ENCODE measurements at places on chromosomes 3 and 15. TPM values are rescaled to one million over a fixed set of nuclear protein-coding genes. Genes with fewer than 3 reads are reported as not detected.

SPESP1 gene
- total RNA-seq, result 4.8 TPM

UBAP1L gene
- total RNA-seq, result 1.1 TPM

FILIP1L gene
- 112 TPM for total RNA-seq

CA12 gene
- 1.3 TPM for total RNA-seq

ITIH3 gene
- 0.19 TPM for total RNA-seq

RARRES1 gene
- total RNA-seq, result 291 TPM

CACNA1D gene
- 2.7 TPM for total RNA-seq

MASP1 gene
- 26.2 TPM for total RNA-seq

GRCh38 chr3:42640771-42641370 is 12.6 kb upstream of the ZBTB47 start:
- DNase-seq, result no peak

- no peak for DNase-seq
Observed at GRCh38 chr3:79187426-79187825, 580.4 kb downstream of the ROBO1 start.

- no peak for DNase-seq
Observed at GRCh38 chr3:45528429-45528828, 66.1 kb upstream of the LIMD1 start.

- DNase-seq, result no peak
Observed at GRCh38 chr15:64843991-64844390, 2.3 kb downstream of the PLEKHO2 start.

DNA sequence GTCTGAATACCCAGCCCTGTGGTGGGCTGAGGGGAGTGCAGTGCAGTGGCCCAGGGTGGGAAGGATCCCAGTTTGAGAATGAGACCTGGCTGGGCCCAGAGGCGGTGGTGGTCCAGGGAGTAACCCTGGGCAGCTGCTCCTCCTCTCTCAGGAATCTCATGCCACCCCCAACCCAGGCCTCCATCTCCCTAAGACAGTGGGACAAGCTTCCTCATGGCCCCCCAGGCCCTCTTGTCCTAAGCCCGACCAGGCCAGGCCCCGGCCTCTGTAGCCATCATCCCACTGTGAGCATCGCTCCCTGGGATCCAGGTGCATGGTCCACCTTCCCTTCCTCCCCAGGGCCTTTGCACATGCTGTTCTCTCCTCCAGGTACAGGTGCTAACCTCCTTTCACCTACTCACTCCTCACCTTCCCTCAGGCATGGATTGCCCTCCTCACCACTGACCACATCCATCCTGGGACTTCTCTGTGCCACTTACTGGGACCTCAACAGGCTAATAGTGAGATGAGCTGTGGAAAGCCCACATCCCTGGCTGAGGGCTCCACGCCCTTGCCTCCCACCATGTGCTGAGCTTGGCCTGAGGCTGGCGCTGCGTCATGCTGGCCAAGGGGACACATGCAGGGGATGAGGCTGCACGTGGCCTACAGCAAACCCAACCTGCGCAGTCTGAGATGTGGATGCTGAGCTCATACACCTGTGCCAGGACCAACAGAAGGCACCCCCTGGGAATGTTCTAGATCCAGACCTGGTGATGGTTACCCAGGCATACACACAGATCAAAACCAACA is 9.9 kb downstream of the CHDH start:
- DNase-seq, result no peak

GRCh38 chr3:190053919-190054672 is 66.6 kb downstream of the P3H2 start:
- DNase-seq, result no peak

- peak; percentile 28 for DNase-seq
Observed at GRCh38 chr3:147380387-147380951, 25.9 kb downstream of the ZIC4 start.

- no peak for DNase-seq
Observed at GRCh38 chr15:73935547-73935946, 9.3 kb downstream of the LOXL1 start.

DNA sequence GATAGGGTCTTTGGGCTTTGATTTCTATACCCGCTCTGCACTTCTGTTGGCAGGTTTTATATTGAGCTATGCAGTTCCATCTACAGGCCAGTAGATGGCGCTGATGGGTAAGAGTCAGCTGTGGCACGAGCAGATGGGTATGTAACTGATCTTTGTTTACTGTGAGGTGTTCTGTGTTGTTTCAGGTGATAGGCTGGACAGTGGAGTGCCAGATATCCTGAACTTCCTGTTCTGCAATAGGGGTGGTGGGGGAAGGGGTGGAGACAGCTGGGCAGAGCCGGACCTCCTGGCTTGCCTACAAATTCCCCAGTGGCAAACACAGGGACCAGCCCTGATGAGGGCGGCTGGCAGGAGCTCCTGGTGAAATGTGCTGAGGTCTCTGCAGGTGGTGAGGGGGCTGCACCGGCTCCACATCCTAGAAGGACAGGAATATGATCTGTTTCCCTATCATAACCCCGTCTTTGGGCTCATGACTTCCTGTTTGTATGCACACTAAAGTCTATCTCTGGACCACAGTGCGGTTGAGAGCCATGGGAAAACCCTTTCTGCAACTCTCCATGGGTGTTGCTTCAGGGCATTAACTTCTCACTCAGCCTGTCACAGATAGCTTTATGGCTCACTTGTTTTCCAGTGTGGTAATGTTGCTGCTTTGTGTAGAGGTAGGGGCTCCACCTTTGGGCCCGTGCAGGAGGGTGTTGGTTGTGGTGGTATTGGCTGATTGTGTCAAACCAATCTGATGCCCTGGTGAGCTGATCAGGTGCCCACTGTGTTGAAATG is 13.4 kb upstream of the FAM98B start:
- no peak for DNase-seq

DNA sequence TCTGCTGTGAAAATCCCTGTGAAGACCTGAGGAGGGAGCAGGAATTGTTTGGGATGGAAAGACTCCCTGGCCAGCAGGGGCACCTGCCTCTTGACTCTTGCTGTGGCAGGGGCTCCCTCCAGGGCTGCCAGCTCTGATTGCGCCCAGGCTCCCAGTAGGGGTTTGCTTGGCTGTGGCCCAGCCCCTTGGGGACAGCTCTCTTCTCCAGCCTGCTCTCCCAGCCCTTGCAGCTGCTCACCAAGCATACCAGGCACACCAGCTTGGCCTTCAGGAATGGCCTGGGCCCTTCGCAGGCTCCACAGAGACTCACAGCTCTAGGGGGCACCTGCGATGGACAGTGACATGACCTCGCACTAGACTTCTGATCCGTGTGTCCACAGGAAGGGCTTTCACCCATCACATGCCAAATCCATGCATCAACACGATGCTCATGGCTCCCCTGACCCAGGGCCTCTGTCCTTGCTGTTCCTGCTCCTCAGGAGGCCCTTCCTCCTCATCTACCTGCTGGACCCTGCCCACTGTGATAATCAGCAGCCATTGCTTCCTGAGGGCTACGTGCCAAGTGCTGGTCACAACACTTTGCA is 61.8 kb downstream of the SCN5A start:
- peak; percentile 32 for DNase-seq

DNA sequence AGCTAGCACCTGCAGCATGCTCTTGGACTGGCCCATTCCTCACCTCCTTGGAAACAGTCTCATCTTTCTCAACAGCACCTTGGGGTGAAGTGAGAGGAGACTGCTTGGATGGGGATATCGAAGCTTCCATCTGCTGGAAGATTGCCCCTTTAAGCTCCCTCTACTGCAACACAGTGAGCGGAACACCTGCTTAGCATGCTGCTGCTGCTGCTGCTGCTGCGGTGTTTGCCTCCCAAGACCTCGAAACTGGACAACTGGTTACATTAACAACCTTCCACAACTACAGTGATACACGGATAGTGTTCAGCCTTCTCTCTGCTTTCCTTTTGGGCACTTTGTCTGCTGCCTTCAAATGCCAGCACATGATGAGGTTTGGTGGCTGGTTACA is 253.9 kb upstream of the LYSMD4 start:
- DNase-seq, result no peak

GRCh38 chr3:143612541-143612940 is 235.7 kb downstream of the SLC9A9 start:
- no peak for DNase-seq

DNA sequence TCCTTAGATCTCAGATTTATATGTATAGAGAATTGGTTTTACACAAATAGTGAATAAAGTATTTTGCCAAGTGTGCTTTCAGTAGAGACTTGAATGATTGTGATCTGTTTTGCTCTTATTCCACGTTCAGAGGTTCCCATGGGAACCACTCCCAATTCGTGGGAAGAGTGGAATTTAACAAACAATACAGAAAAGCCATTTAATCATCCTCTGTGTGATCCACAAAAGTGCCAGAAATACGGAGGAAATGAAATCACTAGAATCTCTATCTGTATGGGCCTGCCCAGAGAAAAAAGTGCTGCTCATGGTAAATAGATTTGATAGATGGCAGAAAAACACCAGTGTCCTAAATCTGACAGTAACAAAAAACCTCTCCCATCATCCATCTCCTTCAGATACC is 56.0 kb downstream of the CNTN4 start:
- no peak for DNase-seq

DNA sequence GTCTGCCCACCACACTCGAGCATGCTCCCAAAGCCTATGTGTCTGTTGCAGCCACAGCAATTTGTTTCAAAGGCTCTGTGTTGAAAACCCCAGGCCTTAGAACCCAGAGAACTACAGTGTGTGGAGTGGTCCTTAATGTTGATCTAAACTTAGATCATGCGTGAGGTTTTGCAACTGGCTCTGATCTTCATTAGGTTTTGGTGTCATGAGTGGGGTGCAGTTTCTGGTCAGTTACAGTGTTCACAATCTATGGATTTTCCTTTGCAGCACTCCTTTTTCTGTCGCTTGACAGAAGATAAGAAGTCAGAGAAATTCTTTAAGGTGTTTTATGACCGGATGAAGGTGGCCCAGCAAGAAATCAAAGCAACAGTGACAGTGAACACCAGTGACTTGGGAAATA is 213.0 kb upstream of the BHLHE40 start:
- no peak for DNase-seq

- DNase-seq, result peak; percentile 32
Observed at GRCh38 chr15:100708916-100709315, 106.5 kb downstream of the ASB7 start.

- DNase-seq, result no peak
Observed at GRCh38 chr3:37628711-37629301, 232.9 kb upstream of the CTDSPL start.

- DNase-seq, result no peak
Observed at GRCh38 chr3:29144361-29144760, 136.5 kb upstream of the RBMS3 start.

DNA sequence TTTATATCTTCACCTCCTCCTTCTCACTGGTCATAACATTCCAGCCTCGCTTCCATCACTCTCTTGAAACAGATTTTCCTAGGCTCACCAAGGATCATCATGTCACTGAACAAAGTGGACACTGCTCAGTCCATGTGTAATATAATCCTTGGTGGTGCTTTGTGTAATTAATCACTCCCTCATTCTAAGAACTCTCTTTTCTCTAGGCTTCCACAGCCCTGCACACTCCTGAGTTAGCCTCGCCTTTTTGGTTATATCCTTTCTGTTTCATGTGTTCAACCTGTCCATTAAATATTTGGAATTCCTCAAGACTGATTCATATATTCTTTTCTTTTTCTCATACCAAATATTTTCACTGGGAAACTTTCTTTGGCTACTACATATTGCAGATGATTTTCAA is 440.8 kb downstream of the PYDC2 start:
- no peak for DNase-seq

DNA sequence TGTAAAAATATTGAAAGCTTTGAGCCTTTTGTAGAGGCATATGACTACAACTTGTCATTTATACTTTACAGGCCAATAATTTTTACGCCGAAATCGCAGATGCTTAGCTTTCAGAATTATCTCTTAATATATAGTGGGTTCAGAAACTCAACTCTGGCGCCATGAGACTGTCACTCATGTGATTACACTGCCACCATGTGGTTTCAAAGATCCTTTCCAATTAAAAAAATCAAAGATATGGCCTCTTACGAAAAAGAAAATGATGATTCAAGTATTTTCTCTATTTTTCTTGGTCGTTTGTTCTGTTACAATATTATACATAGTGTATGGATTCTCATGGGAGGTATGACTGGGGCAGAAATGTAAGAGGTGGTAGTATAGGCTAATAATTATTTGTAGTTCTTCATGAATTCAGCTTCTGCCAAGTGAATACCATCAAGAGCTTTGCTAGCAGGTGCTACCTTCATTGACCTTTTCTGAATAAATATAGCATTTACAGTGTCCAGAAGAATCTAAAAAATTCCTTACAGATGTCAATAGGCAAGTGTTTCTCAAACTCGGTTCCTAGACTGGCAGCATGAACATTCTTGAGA is 751.7 kb upstream of the GOLIM4 start:
- DNase-seq, result no peak

GRCh38 chr3:165192610-165193192 is 3.5 kb downstream of the SLITRK3 start:
- no peak for DNase-seq

DNA sequence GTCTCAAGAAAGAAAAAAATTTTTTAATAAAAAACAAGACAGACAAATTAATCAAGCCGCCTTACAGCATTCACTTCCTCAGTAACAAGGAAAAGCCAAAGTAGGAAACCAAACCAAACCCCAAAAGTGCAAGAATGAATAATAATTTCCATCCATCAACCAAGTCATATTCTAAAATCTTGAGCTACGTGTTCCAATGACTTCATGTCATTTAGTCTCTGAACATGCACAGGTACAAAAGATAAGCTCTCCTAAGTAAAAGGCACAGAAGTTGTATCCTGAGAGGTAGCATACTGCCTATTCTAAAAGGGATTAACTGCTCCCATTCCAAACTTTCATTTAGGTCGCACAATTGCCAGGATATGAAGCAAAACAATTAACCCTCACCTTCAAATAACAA is 29.7 kb downstream of the SLC4A7 start:
- DNase-seq, result no peak

- no peak for DNase-seq
Observed at GRCh38 chr3:115292131-115292530, 145.0 kb upstream of the ZBTB20 start.

DNA sequence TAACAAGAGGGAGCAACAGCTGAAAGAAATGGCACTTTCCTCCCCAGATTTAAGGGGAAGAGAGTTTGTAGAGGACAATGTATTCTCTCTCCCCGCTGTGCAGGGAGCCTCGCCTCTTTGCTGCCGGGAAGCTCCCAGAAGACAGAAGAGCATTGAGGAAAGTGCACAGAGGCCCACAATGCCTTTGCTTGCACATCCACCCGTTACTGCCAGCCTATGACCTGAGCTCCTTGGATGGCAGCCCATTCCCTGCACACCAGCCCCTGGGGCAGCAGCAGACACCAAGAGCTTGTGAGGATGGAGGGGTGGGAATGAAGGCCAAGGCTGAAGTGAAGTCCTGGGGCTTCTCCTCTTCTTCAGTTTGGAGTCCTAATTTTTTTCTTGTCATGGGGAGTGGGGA is 67.0 kb downstream of the CLDN11 start:
- DNase-seq, result no peak

Measured in right atrium auricular region (tissue), 2 donors.